ENCODE measurements at places on chromosomes 7 and 10.

DNA sequence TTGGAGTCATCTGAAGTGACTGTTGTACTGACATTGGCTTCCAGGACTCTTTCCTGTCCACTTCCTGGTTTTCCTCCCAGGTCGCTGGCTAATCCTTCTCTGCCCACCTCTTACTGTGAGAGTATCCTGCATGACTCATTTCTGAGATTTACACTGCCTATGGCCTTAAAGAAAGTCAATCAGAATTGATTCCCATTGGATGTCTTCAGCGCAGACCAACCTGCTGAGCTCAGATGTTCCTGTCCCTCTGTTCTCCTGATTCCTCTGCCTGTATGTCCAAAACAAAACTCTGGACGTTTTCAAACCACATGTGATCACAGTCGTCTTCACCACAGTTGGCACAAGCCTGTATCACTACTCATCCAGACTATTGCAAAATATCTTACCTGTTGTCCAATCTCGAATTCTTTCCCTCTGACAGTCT, 262.1 kb downstream of the CREB5 start:
- no peak for DNase-seq

GRCh38 chr10:7872041-7872442, 53.7 kb downstream of the TAF3 start:
- no peak for DNase-seq

GRCh38 chr7:142513178-142513955, 235.9 kb upstream of the PRSS1 start:
- DNase-seq = no peak

- no peak for DNase-seq
Observed at GRCh38 chr7:7803715-7804178, 85.3 kb upstream of the RPA3 start.

GRCh38 chr10:88477343-88478085, 105.6 kb downstream of the RNLS start:
- DNase-seq = no peak

DNA sequence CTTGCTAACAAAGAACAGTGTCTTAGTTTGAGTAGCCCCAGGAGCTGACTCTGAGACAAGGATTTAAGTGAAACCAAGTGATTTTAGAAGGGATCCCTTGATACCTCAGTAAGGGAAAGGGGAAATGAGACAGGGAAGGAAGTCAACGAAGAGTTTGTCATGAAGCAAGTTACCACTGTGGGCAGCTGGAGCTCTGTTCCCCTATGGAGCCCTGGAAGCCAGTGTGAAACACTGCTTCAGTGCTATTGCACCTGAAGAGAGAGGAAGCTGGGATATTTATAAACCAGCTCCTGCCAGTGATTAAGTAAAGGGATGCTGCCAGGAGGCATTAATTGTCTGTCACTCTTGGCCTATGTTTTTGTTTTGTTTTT, 58.9 kb upstream of the WAPL start:
- no peak for DNase-seq
